T-helper 17 cell (primary cell): ENCODE measurements at places on chromosomes 6 and 20. TPM values are rescaled to one million over a fixed set of nuclear protein-coding genes. Genes with fewer than 3 reads are reported as not detected.

GRCh38 chr6:21450149-21450548 lies 143.4 kb upstream of the SOX4 start:
- DNase-seq = no peak
- peaks cover 45% of the 10 kb centered on the region for H3K27me3 ChIP-seq
- H3K4me3 ChIP-seq = no peak overlapping the region

DNA sequence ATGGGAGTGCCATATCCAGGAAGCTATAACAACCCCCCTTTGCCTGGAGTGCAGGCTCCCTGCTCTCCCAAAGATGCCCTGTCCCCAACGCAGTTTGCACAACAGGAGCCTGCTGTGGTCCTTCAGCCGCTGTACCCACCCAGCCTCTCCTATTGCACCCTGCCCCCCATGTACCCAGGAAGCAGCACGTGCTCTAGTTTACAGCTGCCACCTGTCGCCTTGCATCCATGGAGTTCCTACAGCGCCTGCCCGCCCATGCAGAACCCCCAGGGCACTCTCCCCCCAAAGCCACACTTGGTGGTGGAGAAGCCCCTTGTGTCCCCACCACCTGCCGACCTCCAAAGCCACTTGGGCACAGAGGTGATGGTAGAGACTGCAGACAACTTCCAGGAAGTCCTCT lies 56.7 kb upstream of the TMEM181 start:
- H3K36me3 ChIP-seq = peaks cover 10% of the 10 kb centered on the region
- H3K4me1 ChIP-seq = no peaks in the 10 kb centered on the region
- no peak overlapping the region for H3K4me3 ChIP-seq
- no peak for DNase-seq

DNA sequence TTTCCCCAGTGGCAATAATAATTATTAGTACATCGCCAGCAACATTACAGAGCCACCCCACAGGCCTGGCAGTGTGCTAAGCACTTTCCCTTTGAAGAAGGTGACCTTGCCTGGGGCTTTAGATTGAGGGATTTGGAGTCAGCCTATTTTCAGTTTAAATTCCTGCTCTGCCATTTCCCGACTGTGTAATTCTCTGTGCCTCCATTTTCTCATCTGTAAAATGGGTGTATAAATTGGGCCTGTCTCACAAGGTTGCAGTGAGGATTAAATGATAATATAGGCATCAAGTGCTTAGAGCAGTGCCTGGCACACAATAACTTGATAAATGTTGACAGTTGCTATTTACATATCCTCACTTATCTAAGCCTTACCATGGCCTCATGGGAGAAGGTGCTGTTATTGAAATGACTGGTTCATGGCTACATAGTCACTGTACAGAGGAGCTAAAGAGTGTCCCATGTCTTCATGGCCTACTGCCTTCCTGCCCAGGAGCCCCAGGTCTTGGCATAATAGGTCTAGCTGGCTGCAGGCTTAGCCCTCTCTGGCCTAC lies 5.1 kb upstream of the SCRT2 start:
- peaks cover 4% of the 10 kb centered on the region for H3K36me3 ChIP-seq
- no peak overlapping the region for H3K27ac ChIP-seq
- peaks cover 3% of the 10 kb centered on the region for H3K4me1 ChIP-seq
- no peak for DNase-seq

- peaks cover 3% of the 10 kb centered on the region for H3K36me3 ChIP-seq
- peaks cover 2% of the 10 kb centered on the region for H3K4me1 ChIP-seq
- H3K27me3 ChIP-seq = peaks cover 16% of the 10 kb centered on the region
Observed at GRCh38 chr6:34018026-34018425, 127.9 kb downstream of the GRM4 start.

- H3K27me3 ChIP-seq = peaks cover 8% of the 10 kb centered on the region
- H3K27ac ChIP-seq = no peak overlapping the region
- no peak for DNase-seq
- H3K4me3 ChIP-seq = no peak overlapping the region
Observed at GRCh38 chr20:4633780-4634179, 87.9 kb upstream of the PRND start.

Gene IL17F
- 0.35 TPM for total RNA-seq

Gene PARD6B
- 6.8 TPM for total RNA-seq

Gene VWA7
- 2.9 TPM for total RNA-seq
